ENCODE measurements at places on chromosomes 3 and 15.

GRCh38 chr3:64266065-64266931 is 41.0 kb upstream of the PRICKLE2 start:
- DNase-seq = no peak

GRCh38 chr3:183958226-183958625 is 59.5 kb downstream of the ABCC5 start:
- no peak for DNase-seq

DNA sequence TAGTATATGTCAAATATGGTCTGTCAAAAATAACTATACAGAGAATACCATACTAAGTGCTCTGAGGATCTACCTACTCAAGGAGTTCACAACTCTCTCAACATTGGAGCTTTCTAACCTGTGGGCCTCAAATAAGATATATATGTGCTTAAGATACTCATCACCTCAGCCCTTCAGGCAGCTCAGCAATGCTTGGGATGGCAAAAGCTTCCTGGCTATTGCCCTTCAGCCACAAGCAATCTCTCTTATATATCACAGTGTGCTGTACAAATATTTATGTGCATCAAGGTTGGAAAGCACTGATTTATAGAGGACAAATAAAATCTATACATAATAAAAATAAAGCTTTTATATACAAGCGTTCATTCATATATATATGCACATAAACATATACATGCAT is 40.3 kb downstream of the ICE2 start:
- DNase-seq = no peak

GRCh38 chr3:100703865-100704264 is 5.4 kb upstream of the TFG start:
- DNase-seq = no peak

DNA sequence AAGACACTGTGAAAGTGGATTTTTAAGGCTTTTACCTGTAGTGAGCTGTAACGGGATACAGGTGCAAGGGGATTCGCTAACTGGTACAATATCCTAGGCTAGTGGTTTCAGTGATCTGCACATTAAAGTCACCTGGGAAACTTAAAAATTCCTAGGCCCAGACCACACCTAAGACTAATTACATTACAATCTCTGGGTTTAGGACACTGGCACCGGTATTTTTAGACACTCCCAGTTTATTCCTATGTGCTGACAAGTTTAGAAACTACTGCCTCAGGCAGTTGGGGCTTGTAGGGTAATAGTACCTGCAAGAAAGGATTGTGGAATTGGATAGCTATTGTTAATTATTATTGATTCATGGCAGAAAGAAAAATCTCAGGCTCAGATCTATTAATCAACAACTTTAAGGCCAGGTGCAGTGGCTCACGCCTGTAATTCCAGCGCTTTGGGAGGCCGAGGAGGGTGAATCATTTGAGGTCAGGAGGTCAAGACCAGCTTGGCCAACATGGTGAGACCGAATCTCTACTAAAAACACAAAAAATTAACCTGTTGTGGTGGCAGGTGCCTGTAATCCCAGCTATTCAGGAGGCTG is 50.4 kb upstream of the CASR start:
- no peak for DNase-seq

DNA sequence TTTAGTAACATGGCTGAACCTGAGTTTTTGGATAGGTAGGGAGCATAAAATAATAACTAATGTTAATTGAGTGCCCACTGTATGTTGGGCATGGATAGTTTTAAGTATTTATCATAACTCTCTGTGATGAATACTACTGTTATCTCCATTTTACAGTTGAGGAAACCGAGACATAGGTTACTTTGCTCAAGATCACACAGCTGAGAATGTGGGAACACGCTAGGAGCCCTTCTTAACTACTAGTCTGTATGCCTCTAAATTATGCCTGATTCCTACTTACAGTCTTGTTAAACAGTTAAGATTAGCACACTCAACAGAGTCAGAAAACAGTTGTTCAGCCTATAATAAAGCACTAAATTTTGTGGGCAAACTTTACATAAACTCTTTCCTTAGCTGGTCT is 2.0 kb upstream of the SIAH2 start:
- DNase-seq = no peak

DNA sequence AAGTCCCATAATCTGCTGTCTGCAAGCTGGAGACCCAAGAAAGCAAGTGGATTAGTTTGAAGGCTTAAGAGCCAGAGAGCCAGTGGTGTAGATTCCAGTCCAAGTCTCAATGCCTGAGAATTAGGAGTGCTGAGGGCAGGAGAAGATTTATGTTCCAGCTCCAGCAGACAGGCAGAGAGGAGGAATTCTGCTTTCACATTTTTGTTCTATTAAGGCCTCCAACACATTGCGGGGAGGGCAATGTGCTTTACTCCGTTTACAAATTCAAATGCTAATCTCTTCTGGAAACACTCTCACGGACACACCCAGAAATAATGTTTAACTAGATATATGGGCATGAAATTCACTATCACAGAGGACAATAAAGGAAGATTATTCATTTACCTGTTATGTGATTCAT is 54.0 kb downstream of the DPH6 start:
- no peak for DNase-seq

DNA sequence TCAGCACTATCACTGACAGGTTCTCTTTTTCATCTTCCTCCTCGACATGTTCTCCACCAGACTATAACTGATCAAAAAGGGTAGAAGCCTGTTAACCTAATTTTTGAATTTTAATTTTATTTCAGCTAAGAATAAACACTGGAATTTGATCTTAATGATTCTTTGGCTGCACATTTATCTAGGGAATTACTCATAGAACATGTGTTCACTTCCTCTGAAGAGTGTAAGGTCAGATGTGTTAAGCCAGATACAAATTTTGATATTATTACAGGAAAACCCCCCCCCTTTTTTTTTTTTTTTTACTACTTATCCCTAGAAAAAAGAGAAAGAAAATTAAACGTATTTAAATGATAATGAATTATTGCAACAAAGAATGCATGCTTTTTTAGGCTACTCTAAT is 15.0 kb downstream of the DCBLD2 start:
- DNase-seq = no peak
